ENCODE measurements at places on chromosomes 7 and 10. TPM values are rescaled to one million over a fixed set of nuclear protein-coding genes. Genes with fewer than 3 reads are reported as not detected.

DNA sequence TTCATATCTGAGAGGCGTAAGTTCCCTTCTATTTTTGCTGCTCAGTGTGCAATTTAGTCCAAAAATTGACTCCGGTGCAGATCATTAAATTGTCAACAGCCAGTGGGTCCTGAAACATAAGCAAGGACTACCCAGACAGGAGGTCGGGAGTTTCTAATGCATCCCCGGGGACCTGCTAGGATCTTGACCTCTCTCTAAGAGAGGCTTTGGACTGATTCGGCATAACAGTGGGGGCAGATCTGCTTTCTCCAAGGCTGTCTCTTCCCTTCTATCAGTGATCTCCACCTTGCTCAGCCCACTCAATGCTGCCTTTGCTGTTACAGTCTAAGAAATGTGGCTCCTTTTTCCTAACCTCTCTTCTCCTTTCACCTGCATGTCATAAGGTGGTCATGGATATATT lies 199.1 kb upstream of the NRP1 start:
- DNase-seq, result no peak

- no peak for DNase-seq
Observed at GRCh38 chr10:77670817-77671443, 33.3 kb upstream of the KCNMA1 start.

DNA sequence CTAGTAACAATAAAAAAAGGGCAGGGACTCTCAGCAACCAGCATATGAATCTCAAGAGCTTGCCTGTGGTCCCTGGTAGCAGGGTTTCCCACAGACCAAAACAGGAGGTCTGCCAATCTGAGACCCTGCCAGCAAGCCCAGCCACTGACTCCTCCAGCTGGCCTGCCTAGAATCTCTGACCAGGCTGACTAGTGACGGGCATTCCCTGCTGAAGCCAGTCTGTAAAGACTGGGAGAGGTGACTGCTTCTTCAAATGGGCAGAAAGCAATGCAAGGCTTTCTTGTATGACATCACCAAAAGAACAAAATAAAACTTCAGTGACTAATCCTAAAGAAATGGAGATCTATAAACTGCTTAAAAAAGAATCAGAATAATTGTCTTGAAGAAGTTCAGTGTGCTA lies 249.4 kb downstream of the TCF7L2 start:
- no peak for DNase-seq

The PAPOLB gene
- not detected for total RNA-seq

GRCh38 chr10:108905821-108906220 lies 1017.5 kb downstream of the XPNPEP1 start:
- no peak for DNase-seq

- no peak for DNase-seq
Observed at GRCh38 chr10:17729630-17730029, 22.4 kb upstream of the TMEM236 start.

GRCh38 chr7:47185170-47185569 lies 396.7 kb downstream of the TNS3 start:
- no peak for DNase-seq

DNA sequence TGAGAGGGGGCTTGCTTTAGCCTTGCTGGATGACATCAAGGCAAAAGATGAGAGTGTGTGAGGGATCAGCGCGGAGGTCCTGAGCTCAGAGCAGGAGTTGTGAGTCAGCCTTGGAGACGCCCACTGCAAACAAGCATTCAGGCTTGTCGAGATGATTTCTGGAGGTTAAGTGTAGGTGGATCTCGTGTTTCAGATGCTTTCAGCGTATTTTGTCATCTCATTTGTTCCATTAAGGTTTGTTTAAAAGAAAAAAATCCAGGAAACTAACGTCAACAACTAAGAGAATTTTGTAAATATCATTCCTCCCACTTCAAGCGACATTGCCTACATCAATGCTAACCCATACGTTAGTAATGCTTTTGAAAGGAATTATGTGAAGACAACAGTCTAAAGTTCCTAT lies 715.4 kb upstream of the NRP1 start:
- DNase-seq, result no peak

The ZNF316 gene
- 28.8 TPM for total RNA-seq

- DNase-seq, result peak; percentile 61
Observed at GRCh38 chr10:98055841-98056516, 25.6 kb upstream of the CRTAC1 start.

The TMEM140 gene
- total RNA-seq, result 2.2 TPM

- DNase-seq, result no peak
Observed at GRCh38 chr7:100472854-100473499, 6.0 kb downstream of the TSC22D4 start.

- DNase-seq, result no peak
Observed at GRCh38 chr10:89173075-89173474, 34.0 kb downstream of the CH25H start.

DNA sequence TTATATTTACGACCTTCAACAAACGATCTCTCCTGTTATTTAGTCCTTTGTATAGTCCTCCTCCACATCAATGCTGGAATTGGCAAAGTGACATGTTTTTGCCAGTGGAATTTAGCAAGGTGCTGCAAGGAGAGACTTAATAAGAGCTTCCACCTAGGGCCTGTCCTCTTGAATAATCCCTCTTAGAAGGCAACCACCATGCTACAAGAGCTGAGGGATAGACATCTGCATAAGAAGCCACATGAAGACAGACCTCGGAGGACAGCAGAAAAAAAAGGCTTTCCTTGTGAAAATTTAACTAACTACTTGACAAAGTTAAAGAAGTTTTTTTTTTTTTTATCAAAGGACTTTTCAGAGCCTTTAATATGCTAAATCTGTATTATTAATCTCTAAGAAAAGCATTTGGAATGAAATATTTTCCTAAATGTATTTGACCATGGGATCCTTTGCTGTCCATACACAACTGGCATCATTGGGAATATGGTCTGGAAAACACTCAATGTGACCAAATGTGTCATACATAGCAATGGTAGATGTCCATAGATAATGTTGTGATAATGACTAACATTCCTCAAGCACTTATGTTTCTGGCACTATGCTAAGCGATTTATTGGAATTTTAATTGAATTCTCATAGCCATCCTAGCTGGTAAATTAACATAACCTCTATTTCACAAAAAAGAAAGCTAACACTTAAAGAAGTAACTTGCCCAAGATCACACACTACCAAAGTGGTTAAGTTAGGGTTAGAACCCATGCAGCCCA lies 13.2 kb downstream of the HYCC1 start:
- peak; percentile 54 for DNase-seq

GRCh38 chr10:19941206-19941880 lies 125.1 kb downstream of the PLXDC2 start:
- no peak for DNase-seq

DNA sequence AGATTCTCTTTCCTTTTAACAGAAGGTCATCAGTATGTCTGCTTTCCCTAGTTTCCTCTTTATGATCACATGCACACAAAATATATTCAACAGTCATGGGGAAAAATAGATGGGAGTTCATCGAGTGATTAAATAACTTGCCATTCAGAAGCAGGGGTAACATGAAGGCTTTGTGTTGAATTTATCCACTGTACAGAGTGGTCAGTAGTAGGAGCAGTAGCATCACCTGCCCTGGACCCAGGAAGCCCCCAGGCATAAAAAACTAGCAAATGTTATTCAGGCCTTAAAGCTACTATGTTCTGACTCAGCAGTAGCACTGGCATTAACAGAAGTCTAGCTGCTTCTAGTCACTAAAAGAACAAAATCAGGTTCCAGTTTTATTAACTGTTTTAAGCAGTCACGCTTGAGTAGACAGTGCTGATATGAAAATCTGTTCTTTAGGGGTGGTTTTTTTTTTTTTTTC lies 31.4 kb upstream of the FAM133B start:
- DNase-seq, result no peak

GRCh38 chr7:39102234-39102633 lies 124.5 kb downstream of the POU6F2 start:
- no peak for DNase-seq

The DNAJB12 gene
- total RNA-seq, result 32.5 TPM

DNA sequence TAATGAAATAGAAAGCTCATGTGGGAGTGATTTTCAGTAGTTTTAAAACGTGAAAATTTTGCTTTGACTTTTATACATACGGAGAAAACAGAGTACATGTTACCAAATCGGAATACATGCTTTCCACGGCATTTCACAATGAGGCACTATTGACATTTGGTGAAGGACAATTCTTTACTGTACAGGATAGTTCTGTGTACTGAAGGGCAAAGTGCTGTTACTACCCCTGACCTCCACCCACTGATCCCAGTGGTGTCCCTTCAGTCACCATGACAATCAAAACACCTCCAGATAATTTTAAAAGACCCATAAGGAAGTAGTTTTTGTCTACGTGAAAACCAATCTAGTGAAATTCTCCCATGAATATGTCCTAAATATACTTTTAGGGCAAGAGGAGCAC lies 33.1 kb upstream of the ANK3 start:
- no peak for DNase-seq

GRCh38 chr10:12712293-12712983 lies 289.1 kb downstream of the CCDC3 start:
- peak; percentile 64 for DNase-seq

GRCh38 chr10:108051218-108051617 lies 886.7 kb upstream of the SORCS1 start:
- no peak for DNase-seq

GRCh38 chr7:158973941-158974785 lies 117.8 kb downstream of the DYNC2I1 start:
- no peak for DNase-seq

The GJD4 gene
- total RNA-seq, result not detected

The NOC3L gene
- total RNA-seq, result 56.8 TPM

The HOXA5 gene
- not detected for total RNA-seq

The ORC5 gene
- 35.8 TPM for total RNA-seq

DNA sequence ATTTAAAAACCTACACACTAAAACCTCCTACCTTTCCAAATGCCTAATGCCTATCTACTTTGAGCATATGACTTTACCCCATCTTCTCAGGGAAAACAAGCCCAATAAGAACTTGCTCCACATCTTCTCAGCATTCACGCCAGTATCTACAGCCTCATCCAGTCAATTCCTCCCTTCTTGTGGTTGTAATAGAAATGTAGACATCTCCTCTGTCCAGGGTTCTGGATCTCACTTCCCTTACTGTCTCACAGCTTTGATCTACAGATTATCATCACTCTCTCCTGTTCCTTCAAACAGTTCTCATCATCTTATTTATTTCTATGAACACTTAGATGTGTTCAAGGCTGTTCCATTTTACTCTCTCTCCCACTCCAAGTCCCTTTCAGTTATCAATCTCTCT lies 70.4 kb upstream of the NOBOX start:
- DNase-seq, result no peak

- no peak for DNase-seq
Observed at GRCh38 chr7:122442929-122443328, 138.4 kb upstream of the FEZF1 start.

GRCh38 chr7:106224797-106225196 lies 60.0 kb downstream of the NAMPT start:
- DNase-seq, result no peak

The CDC14C gene
- not detected for total RNA-seq

GRCh38 chr7:47377741-47378140 lies 204.2 kb downstream of the TNS3 start:
- DNase-seq, result no peak

GRCh38 chr7:155298288-155298833 lies 683 bp downstream of the INSIG1 start:
- DNase-seq, result no peak
